ENCODE measurements at places on chromosomes 12 and 14.

GRCh38 chr14:57492859-57493258 is 798 bp downstream of the CCDC198 start:
- no peak for DNase-seq

DNA sequence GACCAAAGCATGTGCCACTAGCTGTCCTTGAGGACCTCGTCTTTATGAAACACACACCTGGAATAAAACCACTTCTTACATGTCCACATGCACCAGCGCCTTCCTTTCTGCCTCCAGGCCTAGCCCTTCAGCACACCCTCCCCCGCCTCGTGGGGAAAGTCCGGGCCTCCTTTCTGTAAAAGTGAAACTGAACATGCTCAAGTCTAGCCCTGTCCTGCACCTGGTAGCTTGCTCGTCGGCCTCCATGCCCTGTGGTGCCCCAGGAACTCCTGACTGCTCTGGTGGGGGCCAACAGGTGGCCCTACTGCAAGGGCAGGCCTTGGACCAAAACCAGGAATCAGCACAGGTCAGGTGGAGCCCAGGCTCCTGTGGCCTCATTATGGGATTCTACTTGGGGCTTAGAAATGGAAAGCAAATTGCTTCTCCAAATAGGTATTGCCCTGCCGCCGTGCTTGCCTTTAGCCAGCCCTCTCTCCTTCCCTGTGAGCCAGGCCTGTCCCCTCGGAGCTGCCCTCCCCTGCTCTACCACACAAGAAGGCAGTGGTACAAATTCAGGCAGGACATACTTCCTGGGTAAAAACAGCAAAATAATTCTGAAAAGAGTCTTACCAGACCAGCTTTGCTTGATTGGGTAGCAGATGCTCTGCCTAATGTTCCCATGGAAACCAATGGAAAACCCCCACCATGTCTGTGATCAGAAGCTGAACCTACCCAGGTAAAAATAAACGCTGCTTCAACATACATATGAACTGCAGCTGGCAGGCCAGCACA is 43.5 kb downstream of the ERH start:
- DNase-seq: no peak

GRCh38 chr12:62191491-62192179 is 68.6 kb upstream of the USP15 start:
- no peak for DNase-seq

DNA sequence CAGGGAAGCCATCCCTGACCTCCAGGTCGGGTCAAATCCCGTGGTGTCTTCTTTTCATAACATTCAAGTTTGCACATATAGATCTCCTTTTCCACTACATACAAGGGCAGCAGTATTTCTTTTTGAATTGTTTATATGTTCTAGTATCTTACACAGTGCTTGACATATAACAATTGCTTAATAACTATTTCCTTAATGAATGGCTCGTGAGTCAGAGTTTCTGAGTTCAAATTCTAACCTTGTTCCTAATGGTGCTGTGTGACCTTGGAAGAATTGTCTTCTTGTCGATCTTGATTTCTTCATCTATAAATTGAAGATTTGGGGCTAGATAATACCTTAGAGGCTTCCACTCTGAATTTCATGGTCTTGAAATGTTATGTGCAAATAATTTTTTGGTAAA is 57.2 kb upstream of the PELI2 start:
- DNase-seq: no peak

GRCh38 chr14:20341646-20342045 is 1.8 kb upstream of the PARP2 start:
- DNase-seq: no peak

Data from upper lobe of left lung (tissue), 6 donors.